ENCODE measurements at places on chromosomes 4 and X.

DNA sequence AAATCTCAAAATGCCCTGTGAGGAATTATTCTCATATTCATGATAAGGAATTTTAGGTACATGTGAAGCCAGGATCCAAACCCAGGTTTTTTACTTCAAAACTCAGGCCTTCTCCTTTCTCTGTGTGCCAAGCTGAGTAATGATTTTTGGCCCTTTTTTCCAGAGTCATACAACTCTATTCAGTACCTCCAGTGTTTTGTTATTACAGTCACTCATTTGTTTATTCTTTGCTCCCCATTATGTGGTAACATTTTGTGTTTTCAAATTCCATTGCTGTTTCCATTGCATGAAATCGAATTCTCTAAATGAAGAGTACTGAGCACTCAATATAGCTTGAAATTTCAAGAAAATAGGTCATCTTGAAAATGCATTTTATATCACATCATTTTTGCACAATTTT, 315.4 kb downstream of the NR3C2 start:
- DNase-seq, result no peak

GRCh38 chr4:60989141-60989540, 211.0 kb upstream of the ADGRL3 start:
- DNase-seq, result no peak

DNA sequence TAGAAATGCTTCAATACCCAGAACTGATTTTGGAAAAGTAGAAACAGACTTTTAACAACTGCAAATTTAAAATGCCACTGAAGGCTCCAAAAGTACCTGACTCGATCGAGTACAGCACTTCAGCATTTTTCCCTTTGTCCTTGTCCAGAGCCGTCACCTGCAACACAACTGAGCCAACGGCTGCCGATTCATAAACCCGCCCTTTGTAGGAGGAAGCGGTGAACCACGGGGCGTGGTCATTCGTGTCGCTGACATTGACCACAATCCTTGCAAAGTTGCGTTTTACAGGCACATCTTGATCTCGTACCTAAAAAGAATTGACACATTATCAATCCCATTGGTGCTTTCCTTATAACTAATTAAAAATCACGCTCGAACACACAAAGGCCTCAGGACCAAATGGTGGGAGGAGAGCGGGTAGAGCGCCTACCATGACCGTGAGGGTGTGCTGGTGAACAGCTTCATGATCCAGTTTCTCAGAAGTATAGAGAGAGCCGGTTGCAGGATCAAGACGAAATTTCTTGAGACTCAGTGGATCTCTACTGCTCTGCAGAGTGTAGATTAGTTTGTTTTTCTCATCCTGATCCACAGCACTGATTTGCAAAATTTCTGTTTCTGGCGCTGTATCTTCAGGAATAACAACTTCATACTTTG, 72.8 kb upstream of the MTNR1A start:
- DNase-seq, result no peak

DNA sequence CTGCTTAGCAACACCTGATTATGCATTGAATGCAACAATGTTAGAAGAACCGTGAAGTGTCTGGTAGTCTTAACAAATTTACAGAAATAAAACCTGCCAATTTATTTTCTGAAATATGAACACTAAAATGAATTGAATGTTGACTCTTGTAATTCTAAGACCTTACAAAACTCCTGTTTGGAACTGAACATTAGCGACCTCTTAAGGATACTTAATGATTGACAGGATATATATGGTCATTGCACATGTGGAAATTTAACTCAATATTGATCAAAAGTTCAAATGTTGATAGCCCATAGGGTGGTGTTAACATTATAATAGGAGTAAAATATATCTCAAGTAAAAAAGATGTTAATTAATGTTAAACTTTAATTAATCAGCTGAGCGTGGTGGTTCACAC, 79.1 kb downstream of the TECRL start:
- DNase-seq, result no peak
